ENCODE measurements at places on chromosomes 2 and 18.

DNA sequence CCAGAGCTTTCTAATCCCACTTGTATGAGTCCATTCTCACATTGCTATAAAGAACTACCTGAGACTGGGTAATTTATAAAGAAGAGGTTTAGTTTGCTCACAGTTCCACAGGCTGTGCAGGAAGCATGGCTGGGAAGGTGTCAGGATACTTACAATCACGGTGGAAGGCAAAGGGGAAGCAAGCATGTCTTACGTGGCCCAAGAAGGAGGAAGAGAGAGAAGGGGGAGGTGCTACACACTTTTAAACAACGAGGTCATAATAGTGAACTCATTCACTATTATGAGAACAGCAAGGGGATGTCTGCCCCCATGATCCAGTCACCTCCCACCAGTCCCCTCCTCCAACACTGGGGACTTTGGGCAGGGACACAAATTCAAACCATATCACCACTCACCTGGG is 67.8 kb downstream of the TTC32 start:
- no peak for DNase-seq

GRCh38 chr2:187569042-187569441 is 14.8 kb upstream of the TFPI start:
- DNase-seq = no peak

- no peak for DNase-seq
Measured at GRCh38 chr2:234058881-234059280, 8.4 kb downstream of the SPP2 start.

- DNase-seq = no peak
Measured at GRCh38 chr2:52269696-52270485, 1238.0 kb upstream of the NRXN1 start.

DNA sequence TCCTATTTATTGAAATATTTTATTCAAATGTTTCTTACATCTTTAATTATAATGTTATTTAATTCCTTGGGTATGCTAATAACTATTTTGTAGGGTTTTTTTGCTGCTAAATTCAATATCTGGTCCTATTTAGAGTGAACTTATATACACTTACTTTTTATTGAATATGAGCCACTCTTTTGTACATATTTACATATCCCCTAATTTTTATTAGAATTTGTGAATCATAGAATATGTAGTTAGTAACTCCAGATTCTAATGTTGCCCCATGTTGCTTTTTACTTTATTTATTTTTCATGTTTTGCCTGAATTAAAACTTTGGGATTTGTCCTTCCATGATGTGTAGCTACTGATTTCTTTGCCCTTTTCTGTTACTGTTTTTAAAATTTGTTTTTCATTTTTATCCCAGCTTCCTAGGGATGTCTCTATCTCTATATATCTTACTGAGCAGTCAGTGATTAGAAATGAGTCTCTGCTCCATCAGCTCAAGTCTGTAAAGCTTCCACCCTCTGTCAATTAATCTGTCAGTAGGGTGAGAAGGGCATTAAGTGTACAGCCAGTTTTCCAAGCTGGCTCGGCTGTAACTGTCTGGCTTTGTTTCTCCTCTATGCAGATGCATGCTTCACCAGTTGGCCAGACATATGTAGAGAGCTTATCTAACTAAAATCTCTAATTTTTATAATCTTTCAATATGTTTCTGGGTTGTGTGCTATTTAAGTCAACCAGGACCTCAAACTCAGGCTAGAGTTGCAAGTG is 256.9 kb downstream of the CDH19 start:
- DNase-seq = no peak

DNA sequence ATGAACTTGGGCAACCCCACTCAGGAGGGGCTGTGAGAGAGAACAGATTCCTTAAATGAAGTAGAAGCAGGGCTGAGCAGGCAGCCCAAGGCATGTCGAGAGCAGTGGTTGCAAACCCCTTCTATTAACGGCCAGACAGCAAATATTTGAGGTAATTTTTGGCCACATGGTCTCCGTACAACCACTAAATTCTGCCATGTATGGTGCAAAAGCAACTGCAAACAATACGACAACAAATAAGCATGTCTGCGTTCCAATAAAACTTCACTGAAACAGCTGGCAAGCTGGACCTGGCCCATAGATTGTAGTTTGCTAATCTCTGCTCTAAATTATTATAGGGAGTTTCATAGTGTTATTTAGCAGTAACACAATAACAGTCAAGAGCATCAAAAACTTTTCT is 217.0 kb upstream of the ZNF521 start:
- peak; percentile 32 for DNase-seq

- no peak for DNase-seq
Measured at GRCh38 chr2:191311627-191312026, 66.4 kb downstream of the MYO1B start.

DNA sequence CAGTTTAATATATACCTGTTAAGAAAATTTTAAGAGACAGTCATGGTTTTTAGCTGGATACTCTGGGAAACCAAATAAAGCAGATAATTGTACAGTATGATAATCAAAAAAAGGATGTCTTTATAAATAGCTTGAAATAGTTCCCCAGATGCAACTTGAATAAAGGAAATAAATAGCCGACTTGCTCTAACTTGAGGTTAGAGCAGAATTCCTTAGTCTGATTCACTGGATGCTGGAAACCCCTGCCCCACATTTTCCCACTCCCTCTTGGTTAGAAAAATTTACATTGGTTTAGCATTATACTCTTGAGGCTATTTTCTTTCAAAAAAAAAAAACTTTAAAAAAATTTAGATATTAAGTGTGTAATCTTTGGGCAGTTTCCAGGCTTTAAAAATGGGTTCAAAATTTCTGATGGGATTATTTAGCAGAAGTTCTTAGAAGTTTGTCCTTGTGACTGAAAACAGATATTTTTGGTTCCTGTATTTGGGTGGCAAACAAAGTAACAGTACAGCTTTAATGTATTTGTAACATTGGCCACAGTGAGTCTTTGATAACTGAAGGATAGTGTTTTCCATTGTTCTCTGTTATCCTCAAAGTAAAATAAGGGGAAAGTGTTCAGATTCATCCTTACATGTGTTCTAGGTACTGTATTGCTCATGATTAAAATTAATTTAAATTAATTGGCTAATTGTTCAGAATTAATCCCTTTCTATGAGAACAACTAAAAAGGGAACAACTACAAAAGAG is 39.6 kb downstream of the ITGAV start:
- no peak for DNase-seq

- peak; percentile 3 for DNase-seq
Measured at GRCh38 chr2:41222593-41222992, 770.7 kb upstream of the SLC8A1 start.

DNA sequence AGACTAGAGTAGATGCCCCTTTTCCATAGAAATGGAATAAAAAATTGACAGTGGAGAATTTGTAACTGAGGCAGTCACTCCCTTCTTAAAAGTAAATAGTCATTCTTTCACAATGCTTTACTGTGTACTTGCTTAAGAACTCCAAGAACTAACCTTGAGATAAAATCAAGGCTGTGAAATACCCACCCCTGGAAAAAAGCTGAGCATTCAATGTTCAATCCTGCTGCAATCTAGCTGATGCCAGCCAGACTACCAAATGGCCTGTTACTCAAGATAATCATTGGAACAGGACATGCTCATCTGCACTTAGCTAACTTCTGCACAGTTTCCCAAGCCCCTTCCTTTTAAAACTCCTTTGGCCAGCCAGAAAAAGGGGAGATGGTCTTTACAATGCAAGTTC is 367.4 kb upstream of the GULP1 start:
- DNase-seq = no peak

GRCh38 chr18:6202861-6203260 is 211.8 kb downstream of the L3MBTL4 start:
- DNase-seq = no peak

DNA sequence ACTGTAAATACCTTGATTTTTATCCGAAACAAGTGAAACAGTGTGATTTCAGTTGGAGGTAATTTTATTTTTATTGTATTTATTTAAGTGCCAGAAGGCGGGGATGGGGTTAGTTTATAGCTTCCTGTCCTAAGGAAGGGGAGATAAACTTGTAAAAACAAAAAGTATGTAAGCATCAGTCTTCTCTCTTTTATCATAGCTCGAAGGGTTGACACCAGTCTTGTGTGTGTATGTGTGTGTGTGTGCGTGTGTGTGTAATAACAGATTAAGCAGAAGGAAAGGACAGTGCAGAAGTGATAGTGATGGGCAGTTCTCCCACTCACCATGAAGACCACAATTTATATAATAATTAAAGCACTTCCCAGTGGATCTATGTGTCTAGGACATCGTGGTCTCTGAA is 793.3 kb downstream of the PLCL1 start:
- DNase-seq = no peak

DNA sequence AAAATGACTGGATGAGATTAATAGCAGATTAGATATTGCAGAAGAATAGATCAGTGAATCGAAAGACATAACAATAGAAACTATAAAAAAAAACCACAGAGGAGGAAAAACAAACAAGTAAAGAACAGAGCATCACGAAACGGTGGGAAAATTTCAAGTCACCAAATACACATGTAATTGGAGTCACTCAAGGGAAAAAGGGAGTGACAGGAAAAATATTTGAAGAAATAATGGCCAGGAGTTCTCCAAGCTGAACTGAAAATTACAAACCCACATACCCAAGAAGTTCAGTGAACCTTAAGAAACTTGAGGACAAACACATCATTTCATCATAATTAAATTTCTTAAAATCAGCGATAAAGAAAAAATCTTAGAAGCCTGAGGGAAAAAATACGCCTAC is 11.0 kb upstream of the IL1R1 start:
- DNase-seq = no peak

DNA sequence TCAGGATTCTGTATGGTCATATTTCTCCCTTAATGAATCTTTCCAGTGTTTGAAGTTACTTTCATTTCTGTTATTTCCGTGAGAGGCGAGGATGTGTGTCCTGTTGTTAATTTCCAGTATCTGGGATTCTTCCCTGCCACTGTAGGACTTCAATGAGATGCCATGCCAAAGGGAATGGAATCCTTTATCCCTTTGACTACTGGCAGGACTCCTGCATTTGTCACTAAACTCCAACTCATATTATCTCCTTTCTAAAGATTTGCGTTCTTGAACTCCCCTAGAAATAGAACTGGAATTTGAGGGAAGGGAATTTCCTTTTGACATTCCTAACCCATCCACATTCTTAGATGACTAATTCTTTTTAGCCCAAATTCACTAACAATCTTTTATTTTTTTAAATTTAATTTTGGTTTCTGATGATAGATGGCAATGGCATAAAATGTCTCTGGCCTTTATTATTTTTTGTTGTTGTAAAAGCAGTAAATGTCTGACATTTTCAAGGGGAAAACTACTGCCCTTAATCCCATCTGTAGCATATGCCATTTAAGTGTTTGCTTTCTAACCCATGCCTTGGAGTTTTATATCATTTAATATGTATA is 87.8 kb upstream of the EML6 start:
- DNase-seq = no peak

DNA sequence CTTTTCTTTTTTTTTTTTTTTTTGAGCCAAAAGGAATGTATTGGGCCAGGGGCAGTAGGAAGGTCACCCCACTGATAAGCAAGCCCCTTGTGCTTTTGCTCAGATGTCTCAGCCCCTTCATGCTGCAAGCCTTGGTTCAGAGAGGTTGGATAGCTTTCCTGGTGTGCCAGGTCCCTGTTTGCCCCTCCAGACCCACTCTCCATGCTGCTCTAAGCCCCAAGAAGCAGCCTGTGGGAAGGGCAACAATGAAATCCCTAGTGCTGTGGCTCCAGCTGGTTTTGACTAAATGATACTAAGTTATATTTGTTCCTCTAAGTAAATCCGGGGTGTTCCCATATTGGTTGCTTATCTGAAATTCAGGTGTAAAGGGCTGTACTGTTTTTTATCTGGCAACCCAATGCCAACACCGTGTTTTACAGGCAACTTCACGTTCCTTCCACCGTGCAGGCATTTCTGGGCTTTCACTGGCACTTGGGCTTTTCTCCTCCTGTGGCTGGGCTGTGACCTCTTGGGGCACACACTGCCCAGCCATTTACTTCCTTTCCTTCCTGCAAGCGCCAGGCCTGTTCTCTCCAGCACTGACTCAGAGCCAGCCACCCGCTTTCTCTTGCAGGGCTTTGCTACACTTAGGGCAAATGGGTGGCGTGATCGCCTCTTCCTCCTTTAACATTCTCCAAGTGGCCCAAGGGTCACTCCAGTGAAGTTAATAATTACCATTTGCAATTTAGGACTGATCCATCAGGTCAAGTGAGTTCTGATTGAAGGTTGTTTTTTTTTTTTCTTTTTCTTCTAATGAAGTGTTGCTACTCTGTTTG is 21.6 kb downstream of the MERTK start:
- no peak for DNase-seq

GRCh38 chr18:56522816-56523215 is 115.6 kb downstream of the TXNL1 start:
- no peak for DNase-seq

GRCh38 chr2:28201671-28202180 is 190.9 kb upstream of the FOSL2 start:
- peak; percentile 12 for DNase-seq

- DNase-seq = no peak
Measured at GRCh38 chr18:79788734-79789085, 9.0 kb upstream of the KCNG2 start.

- DNase-seq = no peak
Measured at GRCh38 chr2:151358166-151358970, 976 bp downstream of the TNFAIP6 start.

DNA sequence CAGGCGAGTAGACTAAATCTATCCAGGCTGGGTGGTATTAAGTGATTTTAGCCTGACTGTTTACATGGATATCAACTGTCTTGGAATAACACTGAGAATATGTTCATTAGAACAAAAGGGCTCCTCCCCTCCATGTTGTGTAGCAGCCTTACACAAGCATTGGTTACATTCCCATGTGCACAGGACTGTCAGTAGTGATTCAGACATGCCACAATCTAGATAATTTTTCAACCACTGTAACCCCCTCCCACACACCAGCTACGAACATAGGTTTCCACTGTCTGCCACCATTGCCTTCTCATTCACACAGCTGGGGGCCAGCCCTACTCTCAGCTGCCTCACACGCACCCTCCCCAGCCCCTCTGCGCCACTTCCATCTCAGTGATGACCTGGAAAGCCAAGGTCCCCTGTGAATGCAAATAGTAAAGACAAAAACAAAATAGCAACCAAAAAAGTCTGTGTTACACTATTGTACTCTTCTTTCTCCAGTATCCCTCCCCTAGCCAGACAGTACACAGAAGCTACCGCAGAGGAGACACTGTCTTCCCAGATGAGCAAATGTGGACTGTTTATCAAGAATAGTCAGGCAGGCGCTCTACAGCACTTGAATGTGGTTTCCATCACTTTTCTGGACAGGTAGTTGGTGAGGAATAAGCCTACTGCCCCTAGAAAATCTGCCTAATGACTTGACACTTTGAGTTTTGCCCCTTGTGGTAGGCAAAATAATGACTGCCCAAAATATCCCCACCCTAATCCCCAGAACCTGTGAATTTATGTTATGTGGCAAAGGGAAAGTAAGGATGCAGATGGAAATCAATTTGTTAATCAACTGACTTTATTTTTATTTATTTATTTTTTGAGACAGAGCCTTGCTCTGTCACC is 27.9 kb upstream of the TYMS start:
- DNase-seq = no peak

GRCh38 chr18:41268271-41268670 is 686.8 kb upstream of the PIK3C3 start:
- DNase-seq = no peak

- DNase-seq = peak; percentile 54
Measured at GRCh38 chr2:15560140-15560987, 770 bp downstream of the NBAS start.

GRCh38 chr18:37261246-37261840 is 304.3 kb downstream of the CELF4 start:
- no peak for DNase-seq
